ENCODE measurements at places on chromosomes 7 and 10.

DNA sequence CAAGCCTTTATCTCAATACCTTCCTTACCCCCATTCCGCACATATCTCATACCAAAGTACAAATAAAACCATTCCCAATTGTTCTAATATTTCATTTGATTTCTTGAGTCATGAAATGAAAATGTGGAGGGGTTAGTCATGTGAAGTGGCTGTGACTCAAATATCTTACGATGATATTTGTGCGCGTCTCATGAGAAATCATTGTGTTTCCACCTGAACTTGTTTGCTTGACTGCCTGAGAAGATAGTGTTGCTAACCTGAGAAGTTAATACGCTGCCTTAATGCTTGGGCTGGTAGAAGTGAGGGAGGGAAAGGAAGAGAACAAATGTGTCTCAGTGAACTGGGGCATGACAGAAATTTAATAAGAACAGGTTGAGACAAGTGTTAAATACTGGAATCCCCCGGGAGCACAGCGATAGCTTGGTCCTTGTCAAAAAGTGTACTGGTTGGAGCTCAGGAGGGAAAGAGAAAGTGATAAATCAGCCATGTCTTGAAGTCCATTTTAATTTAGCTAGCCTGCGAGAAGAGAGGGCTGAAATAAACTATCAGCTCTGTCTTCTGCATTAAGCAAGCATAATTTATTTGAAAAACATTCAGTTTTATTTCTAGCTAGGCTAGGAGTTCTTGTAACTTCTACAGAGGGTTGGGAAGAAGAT, 7.2 kb upstream of the EPHA1 start:
- DNase-seq = no peak

DNA sequence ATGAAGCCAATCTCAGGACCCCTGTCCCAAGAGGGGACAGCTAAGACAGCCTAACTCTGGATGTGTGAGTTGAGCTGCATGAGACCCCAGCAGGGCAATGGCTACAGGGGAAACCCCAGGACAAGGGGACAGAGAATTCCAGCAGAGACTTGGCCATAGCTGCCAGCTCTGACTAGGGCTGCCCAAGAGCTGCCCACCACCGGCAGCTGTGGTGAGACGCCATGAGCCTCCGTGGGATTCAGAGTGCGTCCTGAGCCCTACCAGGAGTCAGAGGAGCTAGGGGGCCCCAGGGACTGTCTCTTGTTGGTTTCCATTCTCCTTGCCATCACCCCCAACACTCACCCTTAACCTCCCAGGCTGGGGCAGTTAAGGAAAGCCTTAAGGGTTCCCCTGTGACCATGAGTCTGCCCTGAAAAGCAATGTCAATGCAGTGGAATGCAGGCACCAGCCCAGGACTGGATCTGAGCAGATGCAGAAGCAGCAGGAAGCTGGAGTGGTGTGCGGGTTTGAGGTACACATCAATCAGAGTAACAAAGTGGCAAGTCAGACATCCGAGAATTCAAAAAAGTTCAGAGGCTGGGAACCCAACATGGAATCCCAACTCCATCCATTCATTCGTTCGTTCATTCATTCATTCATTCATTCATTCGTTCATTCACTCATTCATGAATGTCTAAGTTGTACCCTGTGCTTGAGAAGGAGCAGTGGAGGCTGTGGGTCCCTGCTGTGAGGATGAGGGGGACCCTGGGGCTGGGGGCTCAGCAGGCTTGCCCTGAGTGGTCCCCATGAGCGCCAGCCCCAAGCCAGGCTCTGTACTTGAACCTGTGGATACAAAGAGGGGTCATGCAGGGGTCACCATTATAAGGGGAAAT, 52.9 kb downstream of the C10orf120 start:
- no peak for DNase-seq

- no peak for DNase-seq
Measured at GRCh38 chr10:77274046-77274795, 363.4 kb downstream of the KCNMA1 start.

GRCh38 chr10:72466018-72466417, 111.3 kb upstream of the DNAJB12 start:
- no peak for DNase-seq

GRCh38 chr10:122568551-122568950, 8.0 kb downstream of the DMBT1 start:
- DNase-seq = no peak

GRCh38 chr10:33032654-33033151, 74.7 kb upstream of the ITGB1 start:
- DNase-seq = no peak

- no peak for DNase-seq
Measured at GRCh38 chr7:137017221-137017620, 148.8 kb downstream of the CHRM2 start.

DNA sequence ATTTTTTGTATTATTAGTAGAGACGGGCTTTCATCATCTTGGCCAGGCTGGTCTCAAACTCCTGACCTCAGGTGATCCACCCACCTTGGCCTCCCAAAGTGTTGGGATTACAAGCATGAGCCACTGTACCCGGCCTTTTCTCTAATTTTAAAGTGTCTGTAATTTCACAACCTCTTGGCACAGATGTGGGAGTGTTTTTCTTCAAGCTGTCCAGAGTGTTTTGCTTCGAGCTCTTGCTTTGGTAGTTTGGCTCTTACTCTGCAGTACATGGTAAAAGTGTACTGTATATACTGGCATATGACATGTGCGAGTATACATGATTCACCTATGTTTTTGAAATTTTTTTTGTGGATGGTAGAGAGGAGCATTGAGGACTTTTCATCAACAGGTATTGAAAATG, 9.8 kb downstream of the SRGN start:
- no peak for DNase-seq

GRCh38 chr7:33156441-33156840, 27.1 kb downstream of the BBS9 start:
- DNase-seq = no peak

GRCh38 chr10:31318382-31318853, 598 bp upstream of the ZEB1 start:
- DNase-seq = no peak

GRCh38 chr7:149638566-149639320, 134.6 kb downstream of the ZNF467 start:
- DNase-seq = no peak

DNA sequence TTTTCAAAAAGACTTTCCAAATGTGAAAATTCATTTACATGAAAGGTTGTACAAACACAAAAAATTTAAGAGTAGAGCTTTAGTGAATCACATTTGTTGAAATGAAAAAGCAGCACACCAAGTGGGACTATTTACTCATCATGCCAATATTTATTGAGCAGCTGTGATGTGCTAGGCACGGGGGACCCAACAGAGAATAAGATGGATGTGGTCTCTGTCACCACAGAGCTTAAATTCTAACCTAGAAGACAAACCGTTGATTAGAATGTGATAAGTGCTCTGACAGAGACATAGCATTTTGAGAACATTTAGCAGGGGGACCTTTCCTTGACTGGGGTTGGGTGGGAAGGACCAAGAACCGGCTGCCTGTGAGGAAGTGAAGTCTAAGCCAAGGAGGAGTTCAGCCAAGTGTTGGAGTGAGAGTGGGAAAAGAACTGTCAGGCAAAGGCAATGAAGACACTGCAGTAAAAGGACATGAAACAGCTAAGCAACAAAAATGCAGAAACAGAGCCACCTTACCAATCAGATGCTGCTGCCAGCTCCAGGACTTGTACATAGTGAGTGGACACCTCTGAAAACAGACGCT, 19.1 kb downstream of the ADAM12 start:
- no peak for DNase-seq

GRCh38 chr7:3518546-3518945, 217.5 kb downstream of the SDK1 start:
- DNase-seq = no peak

DNA sequence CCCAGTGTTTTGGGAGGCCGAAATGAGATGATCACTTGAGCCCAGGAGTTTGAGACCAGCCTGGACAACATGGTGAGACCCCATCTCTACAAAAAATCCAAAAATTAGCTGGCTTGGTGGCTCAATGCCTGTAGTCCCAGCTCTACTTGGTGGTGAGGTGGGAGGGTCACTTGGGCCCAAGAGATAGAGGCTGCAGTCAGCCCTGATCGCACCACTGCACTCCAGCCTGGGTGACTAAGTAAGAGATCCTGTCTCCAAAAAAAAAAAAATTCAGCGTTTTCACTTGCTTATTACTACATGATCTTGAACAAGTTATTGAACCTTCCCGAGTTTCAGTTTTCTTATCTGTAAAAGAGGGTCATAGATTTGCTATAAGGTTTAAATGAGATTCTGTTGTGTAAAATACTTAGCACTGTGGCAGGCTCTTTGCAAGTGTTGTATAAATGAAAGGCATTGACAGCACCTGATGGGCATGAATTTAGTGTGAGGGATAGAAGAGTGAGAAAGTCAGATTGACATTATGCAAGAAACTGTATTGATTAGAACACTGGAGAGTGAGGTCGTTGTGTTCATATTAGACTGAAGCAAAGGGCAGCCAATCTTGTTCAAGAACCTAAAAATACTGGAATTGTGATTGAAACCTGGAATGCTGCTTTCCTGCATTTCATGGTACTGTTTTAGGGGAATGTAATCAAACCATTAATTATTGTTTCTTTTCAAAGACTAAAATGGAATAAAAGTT, 136.8 kb downstream of the LCOR start:
- DNase-seq = no peak

DNA sequence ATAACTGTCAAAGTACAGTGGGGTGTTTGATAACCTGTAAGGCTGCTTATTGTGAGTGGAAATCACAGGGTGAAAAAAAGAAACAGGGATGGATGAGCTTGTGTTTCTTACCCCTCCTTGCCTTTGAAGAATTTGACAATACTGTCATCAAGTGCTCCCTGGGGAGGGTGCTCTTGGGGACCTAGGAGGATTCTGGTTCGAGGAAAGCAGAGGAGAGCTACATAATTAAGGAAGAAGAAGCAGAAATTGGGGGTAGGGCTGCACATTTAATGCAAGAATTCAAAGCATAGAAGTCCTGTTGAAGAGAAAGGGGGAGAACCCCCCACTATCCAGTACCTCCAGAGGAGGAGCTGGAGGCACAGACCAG, 208.1 kb upstream of the PHYHIPL start:
- DNase-seq = no peak

GRCh38 chr7:36272567-36273269, 116.9 kb upstream of the ANLN start:
- DNase-seq = no peak

DNA sequence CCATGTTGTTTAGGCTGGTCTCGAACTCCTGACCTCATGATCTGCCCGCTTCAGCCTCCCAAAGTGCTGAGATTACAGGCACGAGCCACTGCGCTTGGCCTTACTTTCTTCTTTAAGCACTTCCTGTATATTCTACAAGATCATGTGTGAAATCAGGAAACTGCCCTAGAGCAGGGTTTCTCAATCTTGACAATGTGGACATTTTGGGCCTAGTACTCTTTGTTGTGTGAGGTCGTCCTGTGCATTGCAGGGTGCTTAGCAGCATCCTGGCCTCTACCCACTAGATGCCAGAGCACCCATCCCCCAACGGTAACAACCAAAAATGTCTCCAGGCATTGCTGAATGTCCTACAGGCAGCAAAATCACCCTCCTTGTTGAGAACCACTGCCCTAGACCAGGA, 24.7 kb downstream of the RRP12 start:
- DNase-seq = peak; percentile 11

DNA sequence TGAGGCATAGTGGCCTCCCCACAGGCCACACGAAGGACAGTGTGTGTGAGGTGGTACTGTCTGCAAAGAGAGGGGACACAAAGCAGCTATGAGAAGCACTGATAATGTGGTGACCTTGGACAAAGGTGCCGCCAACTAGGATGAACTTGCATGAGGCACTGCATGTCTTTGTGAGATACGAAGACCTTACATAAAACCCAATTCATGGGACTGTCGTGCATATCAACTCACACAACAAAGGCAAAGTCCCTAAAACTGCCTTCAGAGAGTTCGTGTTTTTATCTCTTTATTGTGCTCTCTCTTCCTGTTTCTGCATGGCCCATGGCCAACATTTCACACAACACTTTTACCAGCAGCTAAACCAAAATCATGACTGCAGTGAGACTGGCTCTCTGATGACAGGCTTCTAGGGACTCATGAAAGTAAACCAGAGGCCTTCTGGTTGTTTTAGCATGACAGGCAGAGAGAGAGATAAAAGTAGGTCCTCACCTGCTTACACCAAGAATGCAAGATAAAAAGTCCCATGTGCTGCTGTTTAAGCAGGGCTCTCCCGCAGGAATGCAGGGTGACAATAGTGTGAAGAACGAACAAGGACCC, 347.8 kb downstream of the ELMO1 start:
- no peak for DNase-seq

- no peak for DNase-seq
Measured at GRCh38 chr7:154652564-154652963, 350.4 kb downstream of the PAXIP1 start.

DNA sequence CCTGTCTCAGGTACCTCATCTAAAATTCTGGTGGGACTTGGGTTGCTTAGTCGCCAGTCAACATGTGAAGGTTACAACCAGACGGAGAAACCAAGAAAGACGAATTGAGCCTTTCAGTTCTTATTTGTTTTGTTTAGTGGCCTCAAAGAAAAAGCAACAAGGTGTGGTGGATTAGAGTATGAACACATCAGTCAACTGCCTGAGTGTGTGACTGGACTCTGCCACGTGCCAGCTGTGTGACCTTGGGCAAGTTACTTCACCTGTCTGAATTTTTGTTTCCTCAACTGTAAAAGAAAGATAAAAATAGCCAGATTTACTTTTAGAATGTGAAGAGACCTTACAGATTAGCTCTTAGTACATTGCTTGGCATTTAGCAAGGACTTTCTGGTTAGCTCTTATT, 259.2 kb downstream of the CREB5 start:
- DNase-seq = no peak

DNA sequence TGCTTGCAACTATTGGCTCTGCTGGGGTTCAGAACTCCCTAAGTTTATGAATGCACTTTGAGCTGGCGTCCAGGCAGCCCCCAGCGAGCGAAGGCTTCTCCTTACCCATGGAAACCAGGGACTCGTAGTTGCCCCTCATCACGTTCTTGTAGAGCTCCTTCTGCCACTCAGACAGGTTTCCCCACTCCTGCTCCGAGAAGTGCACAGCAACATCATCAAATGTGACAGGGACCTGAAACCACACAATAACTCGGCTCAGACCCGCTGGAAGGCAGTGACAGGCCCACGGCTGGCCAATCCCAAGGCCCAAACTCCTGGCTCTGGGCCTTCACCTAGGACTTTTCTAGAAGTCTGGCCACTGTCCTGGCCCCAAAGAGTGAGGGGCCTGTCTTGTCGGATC, 6.9 kb downstream of the ZNF777 start:
- DNase-seq = no peak

DNA sequence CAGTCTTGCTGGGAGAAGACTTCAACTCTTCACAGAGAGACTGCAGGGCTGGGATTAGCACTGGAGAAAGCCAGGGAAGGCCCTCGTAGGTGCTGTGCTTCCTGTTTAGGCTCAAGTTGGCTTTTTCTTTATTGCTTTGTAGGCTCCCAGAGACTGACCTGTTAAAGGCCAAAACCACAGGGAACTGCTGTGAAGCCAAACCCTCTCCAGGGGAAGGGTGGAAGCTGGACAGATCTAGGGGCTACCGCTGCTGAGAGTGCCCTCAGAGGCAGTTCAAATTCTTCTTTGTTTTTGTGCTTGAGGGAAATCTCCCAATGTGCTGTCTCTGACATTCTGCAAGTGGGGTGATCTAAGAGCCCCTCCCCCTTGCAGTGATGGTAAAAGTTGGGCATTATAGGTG, 198.4 kb downstream of the CNTNAP2 start:
- DNase-seq = no peak
